Fibroblast of lung (primary cell): ENCODE measurements at places on chromosomes 2 and 18. TPM values are rescaled to one million over a fixed set of nuclear protein-coding genes. Genes with fewer than 3 reads are reported as not detected.

GRCh38 chr2:221372159-221372884 is 199.8 kb downstream of the EPHA4 start:
- H3K4me3 ChIP-seq = no peak overlapping the region
- no peaks in the 10 kb centered on the region for H3K4me1 ChIP-seq
- H3K27ac ChIP-seq = no peak overlapping the region
- H3K36me3 ChIP-seq = no peaks in the 10 kb centered on the region
- H3K27me3 ChIP-seq = no peaks in the 10 kb centered on the region

DNA sequence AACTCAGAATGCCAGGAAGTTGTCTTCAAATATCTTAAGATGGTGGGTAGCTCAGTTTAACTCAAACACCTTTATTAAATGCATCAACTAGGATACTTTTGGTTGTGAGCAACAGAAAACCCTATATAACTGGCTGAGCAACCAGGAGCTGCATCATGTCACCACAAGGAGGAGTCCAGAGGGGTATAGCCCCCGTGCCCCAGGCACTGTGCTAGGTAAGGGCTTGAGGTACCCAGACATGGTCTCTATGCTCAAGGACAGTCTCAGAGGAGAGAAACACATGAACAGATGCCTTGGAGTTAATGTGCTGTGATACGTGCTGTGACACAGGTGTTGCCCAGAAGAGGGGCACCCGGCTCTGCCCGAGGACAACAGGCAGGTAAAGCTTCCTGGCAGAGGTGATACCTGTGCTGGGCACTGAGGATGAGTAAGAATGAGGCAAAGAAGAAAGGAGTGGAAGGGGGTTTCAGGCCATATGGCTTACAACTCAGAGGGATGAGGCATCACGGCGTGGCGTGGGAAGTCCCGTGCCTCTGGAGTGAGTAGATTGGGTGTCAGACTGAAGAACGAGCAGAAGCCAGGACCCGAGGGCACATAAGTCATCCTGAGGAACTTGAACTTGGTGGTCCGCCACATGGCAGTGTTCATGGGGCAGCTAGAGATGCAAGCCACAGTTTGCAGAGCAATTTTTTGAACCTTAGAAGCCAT is 32.0 kb upstream of the CAB39 start:
- peaks cover 3% of the 10 kb centered on the region for H3K4me1 ChIP-seq
- no peak overlapping the region for H3K27ac ChIP-seq
- no peaks in the 10 kb centered on the region for H3K27me3 ChIP-seq
- H3K36me3 ChIP-seq = no peaks in the 10 kb centered on the region

The HOXD12 gene
- not detected in 2 replicates for total RNA-seq

- no peak overlapping the region for H3K4me3 ChIP-seq
- no peak overlapping the region for H3K27ac ChIP-seq
- no peaks in the 10 kb centered on the region for H3K36me3 ChIP-seq
Measured at GRCh38 chr2:78290581-78291214, 734.8 kb upstream of the REG3G start.

- H3K27me3 ChIP-seq = no peaks in the 10 kb centered on the region
- no peak for DNase-seq
- H3K36me3 ChIP-seq = no peaks in the 10 kb centered on the region
Measured at GRCh38 chr2:21277068-21278056, 153.6 kb downstream of the TDRD15 start.

GRCh38 chr18:48607056-48607984 is 68.5 kb downstream of the CTIF start:
- peak; percentile 94 for DNase-seq
- no peak overlapping the region for H3K27ac ChIP-seq
- peaks cover 2% of the 10 kb centered on the region for H3K36me3 ChIP-seq
- H3K27me3 ChIP-seq = no peaks in the 10 kb centered on the region
- H3K4me1 ChIP-seq = peaks cover 14% of the 10 kb centered on the region

DNA sequence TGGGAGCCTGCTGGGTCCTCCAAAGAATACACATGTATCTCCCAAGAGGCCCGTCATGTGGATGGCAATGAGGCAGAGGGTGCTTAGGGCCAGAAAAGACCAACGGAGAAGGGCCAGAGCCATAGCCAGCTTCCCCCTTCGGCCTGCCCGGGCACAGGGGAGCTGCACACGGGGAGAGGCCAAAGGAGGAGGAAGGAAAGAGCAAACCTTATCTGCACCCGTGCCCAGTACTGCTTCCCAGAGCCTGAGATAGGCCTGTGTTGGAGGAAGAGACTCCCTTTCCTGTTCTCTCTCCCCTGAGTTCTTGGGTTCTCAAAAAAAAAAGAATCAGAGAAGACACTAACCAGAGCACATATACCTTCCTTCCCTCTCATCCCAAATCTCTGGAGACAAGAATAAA is 250.3 kb downstream of the ANAPC1 start:
- no peaks in the 10 kb centered on the region for H3K27me3 ChIP-seq
- no peak overlapping the region for H3K27ac ChIP-seq
- DNase-seq = no peak
- H3K4me1 ChIP-seq = no peaks in the 10 kb centered on the region
- no peaks in the 10 kb centered on the region for H3K36me3 ChIP-seq

DNA sequence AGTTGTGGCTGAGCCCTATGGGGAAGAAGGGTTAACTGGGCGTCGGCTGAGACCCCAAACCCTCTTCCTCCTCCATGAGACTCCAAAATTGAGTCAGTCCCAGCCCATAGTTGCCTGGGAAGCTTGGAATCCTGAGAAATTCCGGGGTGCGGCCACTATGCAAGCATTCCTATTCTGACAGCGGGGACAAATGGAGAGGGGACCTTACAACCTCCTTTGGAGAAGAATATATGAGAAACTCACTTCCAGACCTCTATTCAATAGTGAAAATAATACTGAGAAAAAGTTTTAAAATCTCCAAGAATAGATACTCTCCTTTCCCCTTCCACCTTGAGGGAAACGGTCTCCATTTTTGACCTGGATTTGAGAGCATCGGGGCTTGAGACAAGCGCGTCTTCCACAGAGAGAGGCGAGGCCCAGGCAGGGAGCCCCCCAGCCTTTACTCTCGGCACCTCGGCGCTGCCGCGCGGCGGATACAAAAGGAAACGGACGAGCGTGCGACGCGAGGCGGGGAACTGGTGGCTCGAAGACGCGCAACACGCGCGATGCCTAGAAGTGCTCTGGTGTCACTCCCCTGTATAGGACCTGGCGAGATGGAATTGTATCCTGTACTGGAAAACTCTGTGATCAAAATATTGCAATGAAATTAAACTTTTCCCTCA is 11.1 kb downstream of the NR4A2 start:
- no peak for DNase-seq
- peaks cover 2% of the 10 kb centered on the region for H3K27me3 ChIP-seq
- peaks cover 3% of the 10 kb centered on the region for H3K4me1 ChIP-seq
- H3K36me3 ChIP-seq = no peaks in the 10 kb centered on the region
- H3K4me3 ChIP-seq = peak overlapping the region; percentile 32

The CFC1 gene
- total RNA-seq = not detected in 2 replicates

The VSNL1 gene
- 1.2 and 1.3 TPM in 2 replicates for total RNA-seq

GRCh38 chr18:62329691-62330454 is 4.8 kb downstream of the TNFRSF11A start:
- peak; percentile 83 for DNase-seq
- H3K36me3 ChIP-seq = no peaks in the 10 kb centered on the region
- peaks cover 15% of the 10 kb centered on the region for H3K4me1 ChIP-seq
- no peak overlapping the region for H3K27ac ChIP-seq
- no peak overlapping the region for H3K4me3 ChIP-seq
- peaks cover 28% of the 10 kb centered on the region for H3K27me3 ChIP-seq

GRCh38 chr2:174939046-174939445 is 66.1 kb downstream of the CHN1 start:
- no peaks in the 10 kb centered on the region for H3K27me3 ChIP-seq
- H3K36me3 ChIP-seq = no peaks in the 10 kb centered on the region
- peak; percentile 87 for DNase-seq
- no peaks in the 10 kb centered on the region for H3K4me1 ChIP-seq
- no peak overlapping the region for H3K4me3 ChIP-seq
- H3K27ac ChIP-seq = no peak overlapping the region

- H3K36me3 ChIP-seq = no peaks in the 10 kb centered on the region
- H3K27me3 ChIP-seq = no peaks in the 10 kb centered on the region
- no peak overlapping the region for H3K27ac ChIP-seq
- H3K4me1 ChIP-seq = no peaks in the 10 kb centered on the region
Measured at GRCh38 chr2:20796374-20796791, 26.5 kb downstream of the LDAH start.

DNA sequence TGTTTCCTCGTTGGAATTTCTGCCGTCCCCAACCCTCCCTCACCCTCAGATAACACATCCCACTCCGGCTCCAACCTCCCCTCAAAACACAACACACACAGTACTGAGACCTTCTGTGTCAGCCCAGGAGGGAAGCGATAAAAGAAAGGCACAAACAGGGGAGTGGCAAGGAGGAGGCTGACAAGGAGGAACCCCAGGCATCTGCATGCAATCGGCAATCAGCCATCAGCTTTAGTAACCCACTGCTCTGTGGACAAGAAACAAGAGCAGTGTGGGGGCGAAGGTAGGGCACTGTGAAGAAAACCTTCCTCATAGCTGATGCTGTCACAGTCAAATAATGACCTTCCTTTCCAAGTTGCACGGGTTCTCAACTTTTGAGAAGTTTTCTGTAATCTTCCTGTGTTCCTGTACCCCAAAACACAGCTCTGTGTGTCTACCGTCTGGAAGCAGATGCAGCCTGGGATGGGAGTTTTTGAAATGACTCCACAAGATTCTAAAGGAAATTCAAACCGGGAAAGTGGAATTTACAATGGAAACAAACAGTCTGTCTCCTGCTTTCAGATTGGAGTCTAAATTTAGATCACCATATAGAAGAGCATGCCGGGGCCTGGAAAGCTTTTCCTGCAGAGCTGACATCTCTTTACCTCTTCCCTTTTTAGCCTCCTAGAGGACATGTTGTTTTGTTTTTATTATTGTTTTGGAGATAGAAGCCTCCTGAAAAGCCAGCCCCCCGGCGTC is 16.4 kb upstream of the LPIN2 start:
- H3K4me3 ChIP-seq = no peak overlapping the region
- DNase-seq = peak; percentile 45
- no peaks in the 10 kb centered on the region for H3K36me3 ChIP-seq
- no peak overlapping the region for H3K27ac ChIP-seq

- no peaks in the 10 kb centered on the region for H3K27me3 ChIP-seq
- H3K4me3 ChIP-seq = peak overlapping the region; percentile 23
- peak overlapping the region; percentile 74 for H3K27ac ChIP-seq
- H3K4me1 ChIP-seq = peaks cover 44% of the 10 kb centered on the region
- no peaks in the 10 kb centered on the region for H3K36me3 ChIP-seq
- peak; percentile 92 for DNase-seq
Measured at GRCh38 chr2:27960237-27960912, 69.8 kb downstream of the BABAM2 start.
